ENCODE measurements at places on chromosomes 3 and 15. TPM values are rescaled to one million over a fixed set of nuclear protein-coding genes. Genes with fewer than 3 reads are reported as not detected.

DNA sequence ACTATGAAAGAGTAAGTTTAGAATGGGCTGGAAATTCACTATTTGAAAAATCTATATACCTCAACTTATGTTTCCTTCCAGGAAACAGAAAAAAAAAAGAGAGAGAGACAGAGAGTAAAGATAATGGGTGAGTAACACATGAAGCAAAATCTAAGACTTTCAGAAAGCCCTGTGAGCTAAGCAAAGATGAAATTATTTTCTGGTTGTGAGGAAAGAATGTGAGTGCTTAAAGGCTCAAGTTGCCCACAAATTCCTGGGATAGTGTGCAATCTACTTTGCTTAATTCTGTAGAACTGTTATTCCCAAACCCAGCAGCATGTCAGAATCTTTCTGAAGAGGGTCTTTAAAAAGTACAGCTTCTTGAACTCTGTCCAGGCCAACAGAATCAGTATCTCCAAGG lies 337.7 kb upstream of the AGTR1 start:
- no peak overlapping the region for H3K27ac ChIP-seq
- no peak for DNase-seq
- H3K36me3 ChIP-seq = no peaks in the 10 kb centered on the region
- no peak overlapping the region for H3K4me3 ChIP-seq
- no peaks in the 10 kb centered on the region for H3K27me3 ChIP-seq

CTDSPL gene
- 71.4 TPM for total RNA-seq

GRCh38 chr3:48472673-48472922 lies 26.1 kb downstream of the ATRIP start:
- H3K4me1 ChIP-seq = peaks cover 19% of the 10 kb centered on the region
- peak overlapping the region; percentile 99 for H3K4me3 ChIP-seq
- DNase-seq = no peak

- DNase-seq = no peak
- H3K27ac ChIP-seq = peak overlapping the region; percentile 58
- peaks cover 9% of the 10 kb centered on the region for H3K36me3 ChIP-seq
- peaks cover 3% of the 10 kb centered on the region for H3K27me3 ChIP-seq
- H3K4me1 ChIP-seq = peaks cover 30% of the 10 kb centered on the region
- no peak overlapping the region for H3K4me3 ChIP-seq
Measured at GRCh38 chr3:171266034-171266739, 194.0 kb downstream of the TNIK start.

DNA sequence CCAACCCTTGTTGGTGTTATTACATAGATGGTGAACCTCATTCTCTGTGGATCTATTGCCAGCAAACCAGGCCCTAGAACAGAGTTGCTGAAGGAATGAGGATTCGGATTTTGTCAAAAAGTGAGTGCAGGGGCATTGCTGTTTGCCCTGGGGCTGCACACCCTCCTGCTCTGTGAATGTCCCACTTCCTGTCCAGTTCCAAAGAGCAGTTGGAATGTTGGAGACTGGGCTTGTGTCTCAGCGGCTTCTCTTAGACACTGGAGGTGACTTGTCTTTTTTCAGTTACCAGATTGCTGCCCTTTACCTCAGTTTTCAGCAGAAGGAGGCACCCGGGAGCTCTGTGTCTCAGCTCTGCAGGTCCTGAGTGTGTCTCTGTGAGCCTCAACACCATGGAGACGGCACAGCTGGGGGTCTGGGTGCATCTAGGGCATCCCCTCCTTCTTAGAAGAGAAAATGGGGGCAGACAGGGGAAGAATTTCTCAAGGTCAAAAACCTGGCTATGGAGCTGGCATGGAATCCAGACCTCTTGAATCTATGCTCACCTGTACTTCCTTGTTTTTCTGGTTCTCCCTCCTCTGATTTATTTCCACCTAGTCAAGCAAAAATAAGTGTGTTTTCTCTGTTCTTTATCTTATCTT lies 46.3 kb downstream of the LIMD1 start:
- H3K27me3 ChIP-seq = no peaks in the 10 kb centered on the region
- no peak overlapping the region for H3K4me3 ChIP-seq
- DNase-seq = no peak
- H3K27ac ChIP-seq = peak overlapping the region; percentile 74
- H3K4me1 ChIP-seq = peaks cover 47% of the 10 kb centered on the region

SI gene
- total RNA-seq = not detected

CEP97 gene
- total RNA-seq = 7.2 TPM

ADGRG7 gene
- total RNA-seq = not detected

EDEM1 gene
- 18.2 TPM for total RNA-seq

- DNase-seq = no peak
- no peak overlapping the region for H3K27ac ChIP-seq
- peaks cover 15% of the 10 kb centered on the region for H3K4me1 ChIP-seq
- H3K36me3 ChIP-seq = peaks cover 4% of the 10 kb centered on the region
Measured at GRCh38 chr3:38036906-38037305, 2.1 kb upstream of the DLEC1 start.

PDZRN3 gene
- total RNA-seq = 1.3 TPM

GRCh38 chr3:192229866-192230265 lies 497.5 kb downstream of the FGF12 start:
- H3K27ac ChIP-seq = no peak overlapping the region
- no peak for DNase-seq
- H3K4me3 ChIP-seq = no peak overlapping the region

- no peaks in the 10 kb centered on the region for H3K36me3 ChIP-seq
- DNase-seq = no peak
- peaks cover 2% of the 10 kb centered on the region for H3K27me3 ChIP-seq
- H3K4me3 ChIP-seq = no peak overlapping the region
- H3K4me1 ChIP-seq = no peaks in the 10 kb centered on the region
Measured at GRCh38 chr3:52879090-52879489, 18.3 kb downstream of the STIMATE start.

MTMR10 gene
- total RNA-seq = 15.1 TPM

GRCh38 chr3:52236424-52236886 lies 2.5 kb downstream of the TWF2 start:
- H3K4me1 ChIP-seq = peaks cover 19% of the 10 kb centered on the region
- H3K27me3 ChIP-seq = peaks cover 5% of the 10 kb centered on the region
- DNase-seq = no peak
- H3K27ac ChIP-seq = no peak overlapping the region
- H3K4me3 ChIP-seq = peak overlapping the region; percentile 22
- peaks cover 3% of the 10 kb centered on the region for H3K36me3 ChIP-seq

DNA sequence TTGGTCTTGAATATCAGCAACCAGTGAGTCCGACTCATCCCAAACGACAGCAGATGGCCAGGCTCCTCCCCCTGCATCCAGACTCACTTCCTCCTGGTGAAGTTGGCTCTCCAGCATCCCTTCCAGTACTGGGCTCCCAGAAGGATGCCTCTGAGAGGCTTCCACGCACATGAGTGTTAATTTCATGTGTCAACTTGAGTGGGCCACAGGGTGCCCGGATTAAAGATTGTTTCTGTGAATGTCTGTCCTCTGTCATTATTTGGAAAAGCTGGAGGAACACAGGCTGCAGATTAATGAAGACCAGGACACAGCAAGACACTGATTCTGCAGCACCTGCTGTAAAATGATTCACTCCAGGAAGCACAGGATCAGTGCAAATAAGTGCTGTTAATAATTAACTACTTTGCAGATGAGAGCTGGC lies 99.8 kb downstream of the ATP10A start:
- H3K27ac ChIP-seq = no peak overlapping the region
- H3K4me1 ChIP-seq = peaks cover 4% of the 10 kb centered on the region
- DNase-seq = no peak
- peaks cover 3% of the 10 kb centered on the region for H3K27me3 ChIP-seq

DNA sequence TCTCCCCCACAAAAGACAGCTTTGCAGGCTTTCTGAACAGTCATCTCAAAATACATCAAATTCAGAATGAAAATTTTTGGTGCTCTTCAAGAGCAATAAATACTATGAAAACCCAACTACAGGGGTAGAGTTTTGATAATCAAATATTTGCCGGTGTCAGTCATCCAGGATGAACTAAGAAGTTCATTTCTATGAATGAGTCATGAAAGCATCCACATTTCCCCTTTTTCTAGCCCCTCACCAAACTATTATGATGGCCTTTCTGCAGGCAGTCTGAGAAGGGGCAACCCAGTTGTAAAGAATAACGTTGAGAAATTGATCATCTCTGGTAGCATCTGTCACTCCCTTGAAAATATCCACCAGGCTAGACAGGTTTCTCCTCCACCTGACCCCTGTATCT lies 3.1 kb upstream of the LPCAT4 start:
- no peak overlapping the region for H3K4me3 ChIP-seq
- no peak overlapping the region for H3K27ac ChIP-seq
- H3K27me3 ChIP-seq = peaks cover 1% of the 10 kb centered on the region
- peaks cover 5% of the 10 kb centered on the region for H3K36me3 ChIP-seq

MESP2 gene
- total RNA-seq = 0.33 TPM

DNA sequence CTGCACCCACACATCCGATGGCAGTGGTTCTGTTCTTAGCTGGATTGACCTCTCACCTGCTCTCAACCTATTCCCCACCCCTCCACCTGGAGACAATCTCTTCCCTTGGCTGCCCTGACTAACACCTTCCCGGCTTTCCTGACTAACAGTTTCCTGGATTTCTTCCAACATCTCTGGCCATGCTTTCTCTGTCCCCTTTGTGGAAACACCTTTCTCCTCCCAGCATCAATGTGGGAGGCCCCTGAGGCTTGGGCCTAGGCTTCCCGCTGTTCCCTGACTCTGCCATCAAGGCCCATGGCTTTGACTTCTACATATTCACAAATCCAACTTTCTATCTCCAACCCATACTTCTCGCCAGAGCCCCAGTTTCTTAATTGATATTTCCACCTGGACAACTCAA lies 142.8 kb upstream of the ATP2B2 start:
- H3K36me3 ChIP-seq = no peaks in the 10 kb centered on the region
- no peak overlapping the region for H3K27ac ChIP-seq
- H3K4me1 ChIP-seq = no peaks in the 10 kb centered on the region
- peaks cover 3% of the 10 kb centered on the region for H3K27me3 ChIP-seq

DNA sequence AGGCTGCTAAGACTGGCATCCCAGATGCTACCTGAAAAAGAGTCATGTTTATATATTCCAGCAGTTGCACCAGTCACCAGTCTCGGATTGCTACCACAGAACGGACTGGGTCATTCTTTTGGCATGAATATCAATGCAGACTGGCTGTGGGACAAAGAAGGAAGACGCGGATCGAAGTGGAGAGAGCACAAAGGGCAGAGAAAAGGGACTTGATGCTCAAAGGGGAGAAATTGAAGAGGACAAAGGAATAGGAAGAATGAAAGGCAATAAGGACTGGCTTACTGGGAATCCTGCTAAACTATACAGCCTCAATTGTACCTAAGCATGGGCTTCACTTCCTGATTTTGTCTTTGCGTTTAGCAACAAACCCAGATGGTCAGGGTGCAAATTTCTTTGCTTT lies 15.3 kb upstream of the DIS3L start:
- no peak overlapping the region for H3K27ac ChIP-seq
- no peaks in the 10 kb centered on the region for H3K36me3 ChIP-seq

DNA sequence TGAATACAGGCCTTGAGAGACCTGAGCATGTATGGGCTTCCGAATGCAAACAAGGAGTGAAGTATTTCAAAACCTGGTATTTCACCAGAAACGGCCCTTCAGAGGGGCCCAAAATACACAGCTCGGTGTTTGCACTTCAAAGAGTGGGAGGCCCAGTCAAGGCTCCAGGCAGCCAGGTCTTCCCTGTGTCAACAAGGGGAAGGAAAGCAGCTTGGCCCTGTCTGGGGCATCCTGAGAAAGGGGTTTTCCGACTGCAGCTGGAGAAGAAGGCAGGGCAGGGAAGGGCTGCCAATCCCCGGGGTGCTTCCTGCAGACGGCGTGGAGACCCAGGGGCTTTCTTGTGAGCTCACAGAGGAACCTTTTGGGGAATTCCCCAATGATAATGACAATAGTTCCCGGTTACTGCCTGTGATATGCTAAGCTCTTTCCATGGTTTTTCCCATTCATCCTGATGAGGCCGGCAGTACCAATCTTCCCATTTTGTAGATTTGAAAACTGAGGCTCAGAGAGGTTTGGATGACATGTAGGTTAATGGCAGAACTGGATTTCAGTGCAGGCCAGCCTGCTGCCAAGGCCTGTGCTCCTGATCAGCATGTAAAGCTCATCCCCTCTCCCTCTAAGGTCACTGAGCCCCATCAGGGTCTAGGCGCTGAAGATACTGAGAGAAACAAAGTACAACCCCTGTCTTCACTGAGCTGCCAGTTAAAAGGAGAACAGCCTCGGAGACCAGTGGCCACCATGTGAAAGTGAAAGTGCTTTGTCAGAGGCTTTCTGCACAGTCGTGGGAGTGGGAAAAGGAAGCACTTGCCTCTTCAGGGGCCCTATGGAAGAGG lies 43.0 kb upstream of the TLE3 start:
- H3K4me1 ChIP-seq = peaks cover 35% of the 10 kb centered on the region
- no peak overlapping the region for H3K27ac ChIP-seq
- H3K27me3 ChIP-seq = peaks cover 9% of the 10 kb centered on the region

DNA sequence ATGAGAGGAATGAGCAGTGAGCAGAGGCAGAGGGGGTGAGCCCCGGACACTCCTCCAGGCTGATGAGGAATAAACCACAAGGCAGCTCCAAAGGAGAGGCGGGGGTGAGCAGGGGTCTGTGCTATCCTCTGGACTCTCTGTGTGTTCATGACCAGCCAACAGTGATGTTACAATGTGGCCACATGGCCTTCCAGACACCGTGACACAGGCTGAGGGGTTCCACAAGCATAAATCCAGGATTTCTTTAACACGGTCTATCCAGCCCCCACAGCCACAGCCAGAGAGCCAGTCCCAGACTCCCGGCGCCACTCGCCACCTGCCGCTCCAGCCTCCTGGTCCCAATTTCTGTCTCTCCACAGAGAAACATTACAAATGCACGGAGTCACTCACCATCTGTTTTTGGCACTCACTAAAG lies 24.4 kb downstream of the XXYLT1 start:
- DNase-seq = no peak
- H3K4me1 ChIP-seq = peaks cover 30% of the 10 kb centered on the region
- H3K36me3 ChIP-seq = peaks cover 22% of the 10 kb centered on the region
- peak overlapping the region; percentile 8 for H3K27ac ChIP-seq

FGF7 gene
- total RNA-seq = 0.23 TPM

LPCAT4 gene
- 32.4 TPM for total RNA-seq

DNA sequence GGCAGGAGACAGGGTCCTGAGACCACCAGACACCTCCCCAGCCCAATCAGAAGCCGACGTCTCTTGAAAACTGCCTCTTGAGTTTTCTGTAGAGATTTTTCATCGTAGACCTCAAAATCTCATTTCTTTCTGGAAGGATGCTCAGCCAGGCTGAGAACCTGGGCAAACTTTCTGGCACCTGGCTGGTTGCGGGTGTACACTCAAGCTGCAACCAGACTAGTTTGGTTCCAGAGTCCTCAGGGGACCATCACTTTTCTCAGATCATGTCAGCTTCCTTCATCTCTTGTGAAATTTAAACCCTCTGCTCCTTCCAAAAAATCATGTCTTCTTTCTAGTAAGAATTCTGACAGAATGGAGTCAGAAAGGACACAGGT lies 45.1 kb downstream of the CMTM7 start:
- H3K36me3 ChIP-seq = no peaks in the 10 kb centered on the region
- DNase-seq = no peak
- no peak overlapping the region for H3K27ac ChIP-seq
- peaks cover 21% of the 10 kb centered on the region for H3K4me1 ChIP-seq

DNA sequence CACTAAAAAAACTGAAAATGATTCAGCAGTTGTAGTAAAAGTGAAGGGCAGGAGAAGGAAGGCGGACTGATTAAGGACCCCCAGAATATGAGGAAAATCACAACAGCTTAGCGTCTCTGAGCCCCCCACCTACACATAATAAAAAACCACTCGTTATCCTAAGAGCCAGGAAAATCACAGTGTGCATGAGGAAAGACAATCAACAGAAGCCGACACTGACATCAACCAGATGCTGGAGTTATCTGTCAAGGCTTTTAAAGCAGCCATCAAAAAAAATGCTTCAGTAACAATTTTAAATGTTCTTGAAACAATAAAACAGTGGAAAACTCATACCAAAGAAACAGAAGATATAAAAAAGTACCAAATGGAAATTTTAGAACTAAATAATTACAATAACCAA lies 9.7 kb upstream of the CXCR6 start:
- H3K4me1 ChIP-seq = peaks cover 3% of the 10 kb centered on the region
- no peak overlapping the region for H3K4me3 ChIP-seq
- H3K27ac ChIP-seq = no peak overlapping the region
- no peak for DNase-seq

Data from endothelial cell (in vitro differentiated cells).